ENCODE measurements at places on chromosomes 3 and 15.
A peak's percentile ranks its signal among the peaks of the same experiment; 100 is the strongest.

- H3K4me1 ChIP-seq = peaks cover 21% of the 10 kb centered on the region
- no peaks in the 10 kb centered on the region for H3K36me3 ChIP-seq
- H3K27me3 ChIP-seq = peaks cover 8% of the 10 kb centered on the region
- peak overlapping the region; percentile 95 for H3K4me3 ChIP-seq
- peak overlapping the region; percentile 81 for H3K27ac ChIP-seq
Observed at GRCh38 chr3:197554562-197555280, 1.0 kb downstream of the BDH1 start.

DNA sequence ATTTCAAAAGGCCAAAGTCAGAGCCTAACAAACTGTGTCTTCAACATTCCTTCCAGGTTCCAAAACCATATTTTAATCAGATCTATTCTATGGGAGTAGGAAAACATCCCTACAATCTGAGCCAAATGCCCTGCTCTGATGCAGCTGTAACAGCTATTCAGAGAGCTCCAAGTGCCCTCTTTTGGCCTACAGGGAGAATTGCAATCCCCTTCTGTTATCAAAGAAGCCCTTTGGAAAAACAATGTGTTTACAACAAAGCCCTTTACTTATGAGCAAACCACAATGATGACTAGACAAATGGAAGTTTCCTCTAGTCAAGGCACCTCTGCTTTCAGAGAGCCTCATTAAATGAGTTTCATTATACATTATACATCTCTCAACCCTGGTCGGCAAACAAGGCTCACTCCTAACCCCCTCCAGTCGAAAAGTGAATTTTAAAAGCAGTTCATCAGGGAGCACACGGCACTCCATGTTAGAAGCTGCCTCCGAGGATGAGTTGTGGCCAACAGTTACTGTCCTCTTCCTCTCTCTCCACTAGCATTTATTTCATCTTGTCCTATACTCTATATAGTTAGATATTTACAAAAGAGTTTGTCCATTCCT, 42.6 kb upstream of the TMCO5A start:
- DNase-seq = no peak
- H3K36me3 ChIP-seq = no peaks in the 10 kb centered on the region
- H3K27ac ChIP-seq = no peak overlapping the region
- H3K27me3 ChIP-seq = no peaks in the 10 kb centered on the region
- no peaks in the 10 kb centered on the region for H3K4me1 ChIP-seq

DNA sequence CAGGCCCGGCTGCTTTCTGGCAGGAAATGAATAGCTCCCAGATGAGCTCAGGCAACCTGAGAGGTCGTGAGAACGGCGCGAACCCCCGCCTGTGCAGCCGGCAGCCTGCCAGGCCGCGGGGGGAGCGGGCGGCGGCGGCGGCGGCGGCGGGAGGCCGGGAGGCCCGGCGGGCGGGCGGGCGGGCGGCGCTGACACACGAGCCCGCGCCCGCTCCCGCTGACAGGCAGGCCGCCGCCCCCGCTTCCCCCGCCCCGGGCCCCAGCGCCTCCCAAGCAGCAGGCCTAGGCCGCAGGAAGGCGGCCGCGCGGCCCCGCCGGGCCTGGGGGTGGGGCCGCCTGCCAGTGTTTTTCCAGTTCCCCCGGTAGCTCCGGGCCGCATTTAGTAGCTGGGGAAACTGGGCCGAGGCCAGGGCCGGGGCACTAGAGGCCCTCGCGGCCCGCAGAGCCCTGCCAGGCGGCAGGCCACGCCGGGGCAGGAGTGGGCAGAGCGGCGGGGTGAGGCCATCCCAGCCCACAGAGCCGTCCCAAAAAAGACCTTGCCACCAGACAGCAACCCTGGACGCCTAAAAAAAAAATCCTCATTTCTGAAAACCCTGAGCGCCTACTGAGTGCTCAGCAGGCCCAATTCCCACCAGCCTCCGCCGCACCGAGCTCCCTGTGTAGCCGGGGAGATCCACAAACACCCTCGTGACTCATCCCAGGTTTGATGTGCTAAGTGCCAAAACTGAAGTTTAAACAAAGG, 5.6 kb downstream of the HES1 start:
- peak overlapping the region; percentile 29 for H3K4me3 ChIP-seq
- H3K36me3 ChIP-seq = no peaks in the 10 kb centered on the region
- DNase-seq = peak; percentile 75
- H3K27ac ChIP-seq = no peak overlapping the region

GRCh38 chr15:101387574-101387973, 92.5 kb upstream of the SNRPA1 start:
- no peak overlapping the region for H3K27ac ChIP-seq
- no peak for DNase-seq
- no peaks in the 10 kb centered on the region for H3K4me1 ChIP-seq
- no peaks in the 10 kb centered on the region for H3K27me3 ChIP-seq
- H3K4me3 ChIP-seq = no peak overlapping the region

DNA sequence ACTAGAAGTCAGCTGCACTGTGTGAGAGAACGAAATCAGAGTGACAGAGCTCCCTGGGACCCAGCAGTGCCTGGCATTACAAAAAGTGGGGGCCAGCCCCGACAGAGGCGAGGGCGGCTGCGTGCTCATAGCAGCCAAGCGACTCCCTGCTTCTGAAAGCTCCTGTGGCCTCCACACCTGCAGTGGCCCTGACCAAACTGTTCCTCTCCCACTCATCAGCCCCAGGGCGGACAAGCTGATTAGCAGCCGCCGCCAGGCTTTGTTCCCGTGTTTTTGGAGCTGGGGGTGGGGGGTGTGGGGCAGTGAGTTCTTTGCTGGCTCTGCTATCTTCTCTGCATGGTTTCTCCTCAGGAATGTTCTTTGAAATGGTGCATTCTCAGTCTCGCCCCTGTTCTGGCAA, 58.1 kb downstream of the DGKG start:
- H3K27me3 ChIP-seq = peaks cover 7% of the 10 kb centered on the region
- no peak overlapping the region for H3K27ac ChIP-seq
- H3K4me1 ChIP-seq = no peaks in the 10 kb centered on the region
- DNase-seq = no peak
- H3K36me3 ChIP-seq = no peaks in the 10 kb centered on the region

DNA sequence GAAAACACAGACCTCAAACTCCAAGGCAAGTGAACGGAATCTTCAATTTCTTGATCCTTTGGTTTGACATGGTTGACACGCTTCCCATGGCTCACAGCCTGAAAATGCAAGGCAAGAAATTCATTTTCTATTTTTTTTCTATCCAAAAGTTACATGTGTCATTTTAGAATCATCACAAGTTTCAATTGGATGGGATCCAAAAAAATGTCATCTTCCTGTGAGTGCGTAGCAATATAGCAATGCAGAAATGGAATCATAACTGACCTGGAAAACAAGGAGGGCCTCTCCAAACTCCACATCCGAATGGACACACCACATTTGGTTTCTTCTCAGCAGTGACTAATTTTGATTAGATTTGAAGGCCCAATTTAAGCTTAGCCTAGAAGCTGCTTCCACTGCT, 175.8 kb upstream of the ATP11B start:
- no peaks in the 10 kb centered on the region for H3K4me1 ChIP-seq
- no peak overlapping the region for H3K27ac ChIP-seq

DNA sequence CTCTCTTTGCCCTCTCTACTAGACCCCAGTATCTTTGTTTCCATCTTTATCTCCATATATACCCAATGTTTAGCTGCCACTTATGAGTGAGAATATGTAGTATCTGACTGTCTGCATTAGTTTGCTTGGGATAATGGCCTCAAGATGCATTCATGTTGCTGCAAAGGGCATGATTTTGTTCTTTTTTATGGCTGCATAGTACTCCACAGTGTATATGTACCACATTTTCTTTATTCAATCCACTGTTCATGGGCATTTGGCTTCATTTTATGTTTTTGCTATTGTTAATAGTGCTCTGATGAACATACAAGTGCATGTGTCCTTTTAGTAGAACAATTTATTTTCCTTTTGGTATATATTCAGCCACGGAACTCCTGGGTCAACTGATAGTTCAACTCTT, 671.5 kb upstream of the GRM7 start:
- DNase-seq = no peak
- H3K36me3 ChIP-seq = no peaks in the 10 kb centered on the region
- no peaks in the 10 kb centered on the region for H3K27me3 ChIP-seq
- H3K27ac ChIP-seq = no peak overlapping the region

GRCh38 chr15:99009741-99010330, 2.2 kb upstream of the PGPEP1L start:
- no peak overlapping the region for H3K27ac ChIP-seq
- H3K36me3 ChIP-seq = no peaks in the 10 kb centered on the region
- H3K27me3 ChIP-seq = no peaks in the 10 kb centered on the region
- no peak overlapping the region for H3K4me3 ChIP-seq
- no peaks in the 10 kb centered on the region for H3K4me1 ChIP-seq
